ENCODE measurements at places on chromosomes 3 and 15.
A peak's percentile ranks its signal among the peaks of the same experiment; 100 is the strongest.

GRCh38 chr3:180184816-180185215 is 148.1 kb upstream of the PEX5L start:
- DNase-seq: no peak

DNA sequence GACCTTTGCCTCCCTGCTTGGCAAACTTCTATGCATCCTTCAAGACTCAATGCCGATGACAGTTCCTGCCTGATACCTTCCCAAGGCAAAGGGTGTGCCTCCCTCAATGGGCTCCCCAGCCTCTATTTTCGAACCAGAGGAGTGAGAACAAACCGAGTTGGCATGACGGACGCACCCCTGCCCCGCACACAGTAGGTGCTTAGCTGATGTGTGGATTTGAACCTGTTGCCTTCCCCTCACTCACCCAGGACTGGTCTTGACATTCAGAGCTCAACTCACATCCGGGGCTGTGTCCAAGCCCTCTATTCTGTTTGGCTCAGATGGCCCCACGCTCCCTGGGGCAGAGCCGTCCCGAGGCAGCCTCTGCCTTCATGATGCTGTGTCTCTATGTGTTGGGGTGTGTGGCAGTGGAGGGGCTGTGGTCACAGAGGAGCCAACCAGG is 52.2 kb upstream of the SLC6A11 start:
- DNase-seq: no peak

DNA sequence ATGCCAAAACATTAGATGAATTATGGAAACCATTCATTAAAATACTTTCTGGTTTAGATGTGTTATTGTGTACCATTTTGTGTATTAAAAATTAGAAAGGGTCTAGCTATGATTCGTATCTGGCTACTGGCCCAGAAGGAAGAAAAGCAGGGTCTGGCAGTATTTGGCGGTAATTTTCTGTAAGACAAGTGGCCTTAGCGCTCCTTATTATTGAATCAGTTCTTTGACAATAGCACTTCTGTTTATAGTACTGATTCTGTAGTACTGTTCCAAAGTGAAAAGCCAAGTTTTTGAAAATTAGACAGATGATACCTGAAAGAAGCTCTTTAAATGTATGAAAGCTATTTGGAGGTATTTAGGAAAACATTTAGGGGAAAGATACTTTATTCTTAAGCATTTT is 10.2 kb downstream of the GLCE start:
- no peak for DNase-seq

DNA sequence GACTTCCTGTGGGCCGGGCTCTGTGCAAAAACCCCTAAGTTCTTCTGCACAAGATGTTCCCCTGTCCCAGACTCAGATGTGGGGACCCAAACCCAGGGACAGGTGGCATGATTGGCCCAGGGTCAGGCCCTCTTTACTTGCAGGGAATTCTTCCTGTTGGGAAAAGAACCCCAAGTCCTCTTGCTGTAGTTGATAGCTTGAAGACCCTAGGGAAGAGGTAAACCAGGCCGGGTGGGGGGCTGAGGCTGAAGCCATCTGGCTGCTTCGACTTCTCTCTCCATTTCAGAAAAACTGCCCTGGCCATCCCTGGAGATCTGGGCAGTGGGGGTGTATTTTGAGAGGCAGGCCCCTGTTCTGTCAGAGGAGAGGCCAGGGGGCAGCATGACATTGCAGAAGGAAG is 23.5 kb downstream of the SSUH2 start:
- DNase-seq: no peak

- DNase-seq: no peak
Observed at GRCh38 chr3:29324180-29324651, 43.3 kb downstream of the RBMS3 start.

DNA sequence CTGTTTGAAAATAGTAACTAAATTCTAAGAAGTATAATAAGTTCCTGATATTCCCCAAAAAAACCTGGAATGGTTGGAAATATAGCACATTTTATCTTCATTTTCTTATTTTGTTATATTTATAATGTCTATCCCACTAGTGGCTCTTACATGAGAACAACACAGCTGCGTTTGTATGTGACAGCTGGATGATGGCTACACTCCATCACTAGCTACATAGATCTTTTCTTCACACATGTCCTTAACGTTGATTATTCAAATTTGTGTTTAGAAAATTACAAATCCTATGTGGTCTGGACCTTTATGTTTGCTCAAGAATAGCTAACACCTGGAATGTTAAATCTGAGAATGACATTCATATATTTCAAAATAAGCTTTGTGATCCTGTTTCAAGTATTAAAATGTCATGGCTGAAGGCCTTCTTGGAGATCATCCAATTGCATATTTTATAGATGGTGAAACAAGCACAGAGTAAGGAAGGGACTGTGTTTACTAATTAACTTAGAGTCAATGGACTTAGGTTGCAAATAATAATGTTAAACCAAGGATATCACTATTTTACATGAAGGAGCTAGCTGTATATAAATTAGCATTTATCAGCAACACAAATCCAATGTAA is 60.8 kb downstream of the ATP13A5 start:
- no peak for DNase-seq

DNA sequence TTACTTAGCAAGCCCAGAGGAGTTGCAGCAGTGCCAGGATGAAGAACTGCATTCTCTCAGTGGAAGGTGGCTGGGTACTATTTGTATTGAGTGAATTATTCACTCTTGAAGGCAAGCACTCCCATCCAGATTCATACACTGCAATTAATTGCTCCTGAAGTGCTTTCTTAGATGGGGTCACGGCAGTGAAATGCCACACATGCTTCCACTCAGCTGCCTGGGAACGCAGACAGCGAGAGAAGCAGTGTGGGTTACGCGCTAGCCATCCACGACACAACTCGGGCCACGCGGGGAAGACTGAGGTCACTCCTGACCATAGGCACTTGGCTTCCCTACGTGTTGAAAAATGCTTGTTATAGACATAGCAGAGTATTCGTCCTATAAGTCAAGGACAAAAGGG is 30.8 kb upstream of the LMCD1 start:
- DNase-seq: no peak

- no peak for DNase-seq
Observed at GRCh38 chr3:102360183-102360860, 74.5 kb upstream of the ZPLD1 start.

DNA sequence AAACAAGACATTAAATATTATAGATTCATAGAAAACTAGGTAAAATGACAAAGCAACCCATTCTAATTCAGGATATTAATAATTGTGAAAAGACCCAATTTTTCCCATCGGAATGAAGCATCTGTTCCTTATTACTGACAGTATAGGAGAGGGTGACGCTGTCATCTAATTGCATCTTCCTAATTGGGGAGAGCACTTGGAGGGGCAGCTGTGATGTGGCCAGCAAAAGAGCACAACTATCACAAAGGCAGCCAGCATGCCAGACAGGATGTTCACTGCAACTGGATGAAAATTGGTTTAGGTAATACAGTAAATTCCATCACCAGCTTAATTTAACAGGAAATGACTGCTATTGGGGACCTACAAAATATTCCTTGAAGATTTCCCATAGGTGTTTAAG is 21.9 kb upstream of the MINAR1 start:
- DNase-seq: no peak

DNA sequence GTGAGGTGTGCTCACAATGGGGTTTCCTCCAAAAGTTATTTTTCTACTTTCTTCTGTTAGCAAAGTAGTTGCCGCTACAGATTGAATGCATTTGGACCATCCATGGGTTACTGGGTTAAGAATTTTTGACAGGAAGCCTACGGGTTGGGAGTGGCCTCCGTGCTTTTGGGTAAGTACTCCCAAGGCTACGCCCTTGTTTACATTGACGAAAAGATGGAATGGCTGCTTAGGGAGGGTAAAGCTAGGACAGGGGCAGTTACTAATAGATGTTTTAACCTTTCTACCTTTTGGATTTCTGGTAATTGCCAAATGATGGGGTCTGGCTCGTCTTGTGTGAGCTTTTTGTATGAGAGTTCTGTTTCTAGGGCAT is 20.4 kb upstream of the ATG7 start:
- DNase-seq: no peak

DNA sequence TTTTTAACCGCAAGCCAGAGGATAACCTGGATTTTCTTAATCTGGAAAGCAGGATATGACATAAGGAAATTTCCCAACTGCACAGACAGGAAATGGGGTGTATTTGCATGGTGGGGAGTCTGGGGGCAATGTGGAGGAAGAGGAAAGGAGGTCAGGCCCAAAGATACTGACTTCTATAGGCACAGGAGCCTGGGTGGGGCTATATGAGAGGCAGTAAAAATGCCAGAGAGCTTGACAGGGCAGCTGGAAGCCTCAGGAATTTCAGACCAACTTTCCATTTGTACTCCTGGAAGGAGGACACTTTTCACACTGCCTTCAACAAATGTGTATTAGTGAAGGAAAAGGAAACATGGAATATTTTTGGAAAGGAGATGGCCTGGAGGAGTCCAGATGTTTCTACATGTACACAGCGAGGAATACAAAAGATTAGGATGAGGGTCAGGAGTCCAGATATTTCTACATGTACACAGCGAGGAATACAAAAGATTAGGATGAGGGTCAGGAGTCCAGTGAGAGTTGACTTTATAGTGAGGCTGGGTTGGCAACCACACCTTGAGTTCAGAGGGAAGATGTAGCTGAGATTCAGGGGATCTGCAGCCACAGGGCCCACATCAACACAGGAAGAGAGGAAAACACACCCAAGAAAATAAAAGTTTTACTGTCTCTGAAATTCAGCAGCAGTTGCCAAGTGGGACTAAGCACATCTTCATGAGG is 111.9 kb upstream of the PTPRG start:
- DNase-seq: no peak

GRCh38 chr3:42601896-42602581 is 1.6 kb downstream of the NKTR start:
- no peak for DNase-seq

GRCh38 chr3:128804017-128804810 is 75.2 kb upstream of the ACAD9 start:
- DNase-seq: no peak

DNA sequence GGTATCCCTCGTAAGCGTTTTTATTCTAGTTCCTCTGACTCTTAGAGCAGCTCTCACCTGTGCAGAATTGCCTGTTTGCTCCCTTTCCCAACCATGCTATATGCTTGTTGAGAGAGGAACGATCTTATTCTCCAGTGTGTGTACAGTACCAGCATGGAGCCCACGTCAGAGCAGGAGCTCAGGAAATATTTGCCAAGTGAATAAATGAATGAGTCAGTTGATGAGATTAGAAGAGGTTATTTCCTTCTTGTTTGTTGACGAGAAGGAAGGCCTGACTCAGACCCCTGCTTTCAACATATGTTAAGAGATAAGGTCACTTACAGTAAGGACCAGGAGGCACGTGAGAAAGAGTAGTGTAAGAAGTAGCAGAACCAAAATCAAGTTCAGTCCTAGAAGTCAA is 106.3 kb upstream of the ABHD17C start:
- no peak for DNase-seq

GRCh38 chr3:114538211-114538610 is 244.4 kb downstream of the TIGIT start:
- DNase-seq: no peak

GRCh38 chr3:58639001-58639400 is 27.6 kb downstream of the FAM3D start:
- DNase-seq: no peak

- no peak for DNase-seq
Observed at GRCh38 chr3:111714305-111714704, 119.2 kb upstream of the ZBED2 start.

DNA sequence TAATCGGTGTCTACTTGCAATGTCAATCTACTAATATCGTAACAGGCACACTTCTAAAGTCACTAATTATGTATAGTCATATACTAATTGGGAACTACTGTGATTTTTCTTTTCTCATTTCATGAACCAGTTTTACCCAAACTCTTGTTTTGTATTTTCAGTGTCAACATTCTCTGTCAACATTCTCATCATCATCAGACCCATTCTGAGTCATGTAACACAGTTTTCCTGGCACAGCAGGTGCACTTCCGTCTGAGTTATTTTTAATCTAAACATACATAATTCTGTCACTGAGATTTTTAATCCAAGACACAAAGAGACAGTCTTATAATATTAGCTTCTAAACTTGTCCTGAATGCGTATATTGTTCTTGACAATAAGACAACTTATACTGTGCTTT is 205.1 kb upstream of the EIF1B start:
- DNase-seq: no peak

- DNase-seq: no peak
Observed at GRCh38 chr3:118412503-118412902, 622.1 kb downstream of the IGSF11 start.

- no peak for DNase-seq
Observed at GRCh38 chr3:23685541-23686258, 120.1 kb upstream of the UBE2E1 start.

GRCh38 chr3:125186261-125186787 is 26.2 kb downstream of the SLC12A8 start:
- peak; percentile 30 for DNase-seq

- DNase-seq: no peak
Observed at GRCh38 chr3:132829101-132829500, 106.9 kb upstream of the NPHP3 start.

GRCh38 chr3:155368786-155369185 is 75.3 kb upstream of the STRIT1 start:
- no peak for DNase-seq

GRCh38 chr3:8639659-8640000 is 5.0 kb downstream of the SSUH2 start:
- DNase-seq: no peak

DNA sequence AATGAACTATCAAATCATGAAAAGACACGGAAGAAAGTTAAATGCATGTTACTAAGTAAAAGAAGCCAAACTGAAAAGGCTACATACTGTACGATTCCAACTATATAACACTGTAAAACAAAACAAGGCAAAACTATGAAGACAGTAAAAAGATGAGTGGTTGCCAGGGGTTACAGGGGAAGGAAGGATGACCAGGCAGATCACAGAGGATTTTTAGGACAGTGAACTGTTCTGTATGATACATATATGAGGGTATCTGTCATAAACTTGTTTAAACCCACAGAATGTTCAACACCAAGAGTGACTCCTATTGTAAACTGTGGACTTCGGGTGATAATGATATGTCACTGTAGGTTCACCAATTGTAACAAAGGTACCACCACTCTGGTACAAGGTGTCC is 60.6 kb downstream of the CHSY1 start:
- DNase-seq: no peak

DNA sequence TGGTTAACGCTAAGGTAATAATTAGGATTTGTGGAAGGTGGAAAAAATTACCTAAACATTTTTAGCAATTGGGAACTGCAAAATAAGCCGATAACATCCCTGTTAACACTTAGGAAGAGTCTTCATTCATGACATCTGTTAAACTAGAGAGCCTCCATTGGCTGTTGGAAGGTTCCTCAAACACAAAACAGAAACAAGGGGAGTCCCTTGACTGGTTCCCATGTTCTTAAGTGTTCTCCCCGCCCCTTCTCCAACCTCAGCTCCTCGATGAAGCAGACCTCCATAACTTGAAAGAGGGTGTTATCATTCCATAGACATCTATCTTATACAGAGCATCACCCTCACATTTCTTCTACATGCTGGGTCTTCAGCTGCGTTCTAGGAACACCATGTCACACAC is 2.5 kb downstream of the SLC22A13 start:
- no peak for DNase-seq

GRCh38 chr15:70608144-70608543 is 155.2 kb downstream of the UACA start:
- DNase-seq: no peak

GRCh38 chr3:1172644-1173043 is 79.8 kb downstream of the CNTN6 start:
- DNase-seq: no peak

GRCh38 chr3:45412763-45413162 is 24.4 kb downstream of the LARS2 start:
- no peak for DNase-seq

- no peak for DNase-seq
Observed at GRCh38 chr3:48957006-48957705, 32.9 kb upstream of the P4HTM start.

- DNase-seq: no peak
Observed at GRCh38 chr3:59535791-59536221, 486.0 kb upstream of the CFAP20DC start.
